ENCODE measurements at places on chromosomes 11 and 22. TPM values are rescaled to one million over a fixed set of nuclear protein-coding genes. Genes with fewer than 3 reads are reported as not detected.
A peak's percentile ranks its signal among the peaks of the same experiment; 100 is the strongest.

DNA sequence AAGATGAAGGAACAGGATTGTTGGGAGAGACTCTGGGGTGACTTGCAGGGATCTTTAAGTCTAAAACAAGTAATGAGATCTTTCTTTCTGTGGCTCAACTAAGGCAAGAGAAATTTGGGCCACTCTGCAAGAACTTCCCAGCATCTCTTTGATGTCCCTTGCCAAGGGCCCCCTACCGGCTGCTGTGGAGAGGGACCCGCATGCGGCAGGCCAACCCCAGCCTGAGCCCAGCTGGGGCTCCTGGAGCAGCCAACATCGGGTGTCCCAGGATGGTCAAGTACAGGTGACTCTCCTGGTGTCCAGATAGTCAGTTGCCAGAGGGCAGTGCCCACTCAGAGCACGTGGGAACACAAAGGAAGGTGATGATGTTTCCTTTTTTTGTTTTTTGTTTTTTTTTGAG, 363.2 kb downstream of the TBC1D22A start:
- no peak for DNase-seq

GRCh38 chr22:37626144-37626543, 13.3 kb upstream of the SH3BP1 start:
- no peak for DNase-seq

DNA sequence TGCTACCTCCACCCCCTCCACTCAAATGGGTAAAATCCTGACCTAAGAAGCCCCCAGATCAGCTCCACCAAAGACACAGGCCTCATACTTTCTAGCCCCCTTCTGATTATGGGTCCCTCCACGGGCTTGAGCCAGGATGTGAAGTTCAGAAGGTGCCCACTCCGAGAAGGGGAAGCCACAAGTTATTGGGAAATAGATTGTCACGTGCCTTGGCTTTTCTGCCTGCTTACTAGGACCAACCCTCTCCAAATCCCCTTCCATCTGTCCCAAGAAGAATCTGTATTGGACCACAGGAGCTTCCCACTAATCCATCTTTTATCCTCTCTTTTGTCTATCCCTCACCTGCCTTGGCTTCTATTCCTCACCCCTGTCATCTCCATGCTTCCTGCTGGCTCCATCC, 3.0 kb upstream of the NRGN start:
- no peak for DNase-seq

- DNase-seq = no peak
Measured at GRCh38 chr11:130631119-130631518, 182.7 kb downstream of the ADAMTS15 start.

The UNC93B1 gene
- total RNA-seq = 9.8 TPM

GRCh38 chr11:119772641-119773415, 43.8 kb upstream of the NECTIN1 start:
- peak; percentile 29 for DNase-seq

The C22orf31 gene
- not detected for total RNA-seq

The INPP5J gene
- total RNA-seq = not detected

- no peak for DNase-seq
Measured at GRCh38 chr22:24485608-24486007, 9.5 kb upstream of the UPB1 start.

DNA sequence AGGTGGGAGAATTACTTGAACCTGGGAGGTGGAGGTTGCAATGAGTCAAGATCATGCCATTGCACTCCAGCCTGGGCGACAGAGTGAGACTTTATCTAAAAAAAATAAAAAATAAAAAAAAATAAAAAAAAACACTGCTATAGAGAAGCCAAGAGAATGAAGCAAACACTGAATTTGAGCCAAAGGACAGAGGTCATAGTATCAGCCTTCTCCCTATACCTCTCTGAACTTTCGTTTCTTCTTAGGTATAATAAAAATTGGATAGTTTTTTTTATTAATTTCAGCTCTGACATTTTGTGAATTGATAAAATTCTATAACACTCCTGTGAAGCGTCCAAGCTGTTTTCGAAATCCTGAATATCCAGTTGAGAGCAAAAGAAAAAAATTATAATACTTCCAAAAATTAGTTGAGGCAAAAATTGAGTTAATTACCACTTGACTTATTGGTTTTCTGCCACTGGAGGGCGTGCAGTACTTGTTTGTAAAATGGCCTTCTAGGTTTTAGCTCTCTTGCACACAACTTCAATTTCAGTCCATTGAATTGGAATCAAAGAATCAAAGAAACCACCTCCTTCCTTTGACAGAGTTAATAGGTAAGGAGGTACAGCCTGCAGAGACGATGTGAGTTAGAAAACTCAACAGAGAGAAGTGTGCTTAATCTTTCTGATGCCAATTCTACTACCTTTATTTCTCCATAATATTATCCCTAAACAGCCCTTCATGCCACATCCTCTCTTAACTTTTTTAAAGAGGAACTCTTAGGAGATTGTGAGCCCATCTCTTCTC, 143.2 kb downstream of the BBOX1 start:
- peak; percentile 6 for DNase-seq

Data from CD8-positive, alpha-beta memory T cell (primary cell).